Psoas muscle (tissue), 8 donors: ENCODE measurements at places on chromosomes 5 and 9. TPM values are rescaled to one million over a fixed set of nuclear protein-coding genes. Genes with fewer than 3 reads are reported as not detected.

TMEM161B gene
- total RNA-seq: 9.6 TPM

DNA sequence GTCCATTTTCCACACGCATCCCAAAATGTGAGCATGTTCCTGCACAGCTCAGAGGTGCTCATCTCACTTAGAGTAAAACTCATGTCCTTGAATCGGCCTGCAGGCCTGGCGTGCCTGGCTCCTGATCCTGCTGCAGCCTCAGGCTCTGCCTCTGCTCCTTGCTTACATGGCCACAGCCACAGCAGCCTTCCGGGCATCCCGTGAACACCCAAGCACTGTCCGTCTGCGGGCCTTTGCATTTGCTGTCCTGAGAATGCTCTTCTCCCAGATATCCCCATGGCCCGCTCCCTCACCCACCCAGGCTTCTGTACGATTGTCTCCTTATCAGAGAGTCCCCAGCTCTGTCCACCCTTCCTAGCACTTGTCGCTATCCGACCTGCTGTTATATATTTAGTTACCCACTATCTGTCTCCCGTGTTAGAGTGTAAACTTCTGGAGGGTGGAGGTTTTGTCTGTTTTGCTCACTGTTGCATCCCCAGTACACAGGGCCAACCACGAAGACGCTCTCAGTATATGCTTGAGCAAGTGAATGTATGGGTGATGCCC is 21.9 kb downstream of the FGF18 start:
- DNase-seq: no peak

GRCh38 chr5:127351418-127351817 is 60.8 kb downstream of the MEGF10 start:
- no peak for DNase-seq

GRCh38 chr5:101390151-101390908 is 487.2 kb upstream of the ST8SIA4 start:
- DNase-seq: no peak

DNA sequence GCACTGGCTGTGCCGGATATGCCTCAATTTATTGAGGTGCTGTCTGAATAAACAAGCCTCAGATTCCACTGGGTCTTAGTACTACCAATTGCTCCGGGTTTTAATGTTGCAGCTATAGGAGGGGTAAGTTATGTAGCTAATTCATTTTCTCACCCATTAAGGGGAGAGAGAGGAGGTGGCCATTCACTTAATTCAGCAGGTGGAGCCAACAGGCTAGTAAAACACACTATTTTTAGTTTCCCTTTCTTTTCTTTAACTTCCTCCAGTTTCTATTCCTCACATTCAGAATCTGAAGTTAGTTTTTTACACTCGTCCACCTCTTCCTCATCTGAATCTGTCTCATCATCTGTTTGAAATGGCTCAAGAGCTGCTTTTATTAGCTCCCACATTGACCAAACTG is 105.6 kb upstream of the CDH10 start:
- no peak for DNase-seq
